Activated CD4-positive, alpha-beta memory T cell treated with anti-CD3 and anti-CD28 coated beads, Interleukin-2, amount 10 ng/mL, durations not matched to agents 7 days and 5 days (primary cell): ENCODE measurements at places on chromosomes 16 and 17.

GRCh38 chr17:34974179-34974578 is 6.1 kb upstream of the LIG3 start:
- DNase-seq = no peak

- no peak for DNase-seq
Measured at GRCh38 chr17:31537565-31538011, 146.1 kb downstream of the RAB11FIP4 start.

- DNase-seq = peak; percentile 88
Measured at GRCh38 chr16:89841275-89841674, 13.0 kb downstream of the SPIRE2 start.

GRCh38 chr17:61331178-61331577 is 68.5 kb upstream of the TBX2 start:
- no peak for DNase-seq

DNA sequence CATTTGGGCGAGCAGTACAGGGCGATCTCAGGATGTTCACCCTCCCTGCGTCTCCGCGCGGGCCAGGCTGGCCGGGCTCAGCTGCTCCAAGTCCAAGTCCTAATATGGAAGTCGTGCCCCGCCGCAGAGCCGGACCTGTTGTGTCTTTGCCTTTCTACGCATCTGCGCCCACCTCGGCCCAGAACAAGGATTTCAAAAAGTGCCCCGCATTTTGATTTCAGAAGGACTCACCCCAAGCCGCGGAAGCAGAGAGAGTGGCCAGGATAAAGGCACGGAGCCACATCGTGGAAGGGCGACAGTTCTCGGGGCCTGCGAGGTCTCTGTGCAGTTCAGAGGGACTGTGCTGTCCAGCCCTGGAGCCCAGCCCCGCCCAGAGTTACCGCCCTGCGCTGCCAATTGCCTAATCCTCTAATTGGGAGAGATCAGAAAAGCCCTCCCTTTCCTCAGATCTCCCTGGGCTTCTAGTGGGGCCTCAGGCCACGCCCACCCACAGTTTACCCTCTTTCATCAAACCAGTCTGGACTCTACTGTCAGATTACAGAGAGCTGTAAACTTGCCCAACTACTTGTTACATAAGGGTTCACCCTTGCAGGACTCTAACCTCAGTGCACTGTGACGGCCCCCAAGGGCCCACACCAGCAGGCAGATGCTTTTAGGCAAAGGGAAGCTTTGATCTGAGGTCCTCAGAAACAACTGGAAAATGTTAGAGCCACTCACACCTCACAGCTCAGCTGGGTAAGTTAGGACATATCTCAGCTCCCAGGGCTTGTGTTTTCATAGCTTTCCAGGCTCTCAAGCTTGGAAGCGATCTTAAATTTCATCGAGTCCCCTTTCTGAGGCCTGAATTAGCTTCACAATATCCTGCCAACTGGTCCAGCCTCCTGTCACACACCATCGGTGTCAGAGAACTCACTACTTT is at the start of gene CES1:
Gene CES1 (minus strand): TSS at position 324 of the 919 bp plus-strand sequence. CDS start 41 bp downstream, at position 283.
- DNase-seq = no peak

GRCh38 chr16:84849751-84850150 is 30.0 kb downstream of the CRISPLD2 start:
- DNase-seq = no peak

GRCh38 chr16:19523559-19524355 is at the start of gene CCP110:
CCP110 (plus strand) TSS chr16:19523942; CDS start chr16:19527882, 3,940 bp downstream.
- DNase-seq = peak; percentile 97

GRCh38 chr16:87095271-87095670 is 221.9 kb downstream of the C16orf95 start:
- no peak for DNase-seq

GRCh38 chr16:77133706-77134105 is 57.3 kb upstream of the MON1B start:
- no peak for DNase-seq

DNA sequence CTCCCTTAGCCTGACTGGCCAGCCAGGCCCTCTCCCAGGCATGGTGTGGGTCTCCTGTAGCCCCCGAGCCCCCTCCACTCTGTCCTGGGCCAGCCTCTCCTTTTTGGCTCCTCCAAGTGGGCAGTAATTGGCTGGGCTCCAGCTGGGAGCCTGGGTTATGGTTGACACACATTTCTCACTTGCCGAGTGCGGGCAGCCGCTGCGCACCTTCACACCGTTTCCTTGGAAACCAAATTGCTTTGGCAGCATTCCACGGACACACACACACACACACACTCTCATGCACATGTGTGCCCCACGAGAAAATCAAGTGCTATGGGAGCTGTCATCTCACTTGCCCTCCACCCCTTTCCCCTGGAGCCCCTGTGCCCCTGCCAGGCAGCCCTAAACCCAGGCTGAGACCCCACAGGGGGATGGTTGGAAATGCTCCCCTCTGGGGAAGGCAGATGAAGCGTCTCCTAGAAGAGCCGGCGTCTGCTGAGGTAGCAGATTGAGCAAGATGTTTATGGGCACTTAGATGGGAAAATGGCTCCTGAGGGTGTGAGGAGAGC is 402.7 kb upstream of the TNRC6C start:
- DNase-seq = no peak

GRCh38 chr17:58153671-58154070 is 5.5 kb downstream of the OR4D1 start:
- DNase-seq = no peak

DNA sequence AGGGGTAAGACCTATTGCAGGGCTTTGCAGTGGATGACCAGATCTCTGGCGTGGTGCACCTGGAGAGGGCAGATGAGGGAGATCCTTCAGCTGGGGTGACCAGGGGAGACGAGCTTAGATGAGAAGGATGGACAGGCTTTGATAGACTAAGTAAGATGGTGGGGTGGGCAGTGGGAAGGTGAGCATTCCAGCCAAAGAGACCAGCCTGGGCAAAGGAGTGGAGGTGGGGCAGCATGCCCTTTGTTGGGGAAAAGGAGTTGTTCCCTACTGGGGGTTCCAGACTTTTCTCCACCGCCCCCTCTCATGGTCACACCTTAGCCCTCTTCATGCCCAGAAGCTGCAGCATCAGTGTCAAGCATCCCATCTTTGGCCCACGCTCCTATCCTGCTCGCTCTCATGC is 27.6 kb downstream of the ANKRD40 start:
- no peak for DNase-seq

- no peak for DNase-seq
Measured at GRCh38 chr17:73226556-73227172, 33.8 kb downstream of the COG1 start.

DNA sequence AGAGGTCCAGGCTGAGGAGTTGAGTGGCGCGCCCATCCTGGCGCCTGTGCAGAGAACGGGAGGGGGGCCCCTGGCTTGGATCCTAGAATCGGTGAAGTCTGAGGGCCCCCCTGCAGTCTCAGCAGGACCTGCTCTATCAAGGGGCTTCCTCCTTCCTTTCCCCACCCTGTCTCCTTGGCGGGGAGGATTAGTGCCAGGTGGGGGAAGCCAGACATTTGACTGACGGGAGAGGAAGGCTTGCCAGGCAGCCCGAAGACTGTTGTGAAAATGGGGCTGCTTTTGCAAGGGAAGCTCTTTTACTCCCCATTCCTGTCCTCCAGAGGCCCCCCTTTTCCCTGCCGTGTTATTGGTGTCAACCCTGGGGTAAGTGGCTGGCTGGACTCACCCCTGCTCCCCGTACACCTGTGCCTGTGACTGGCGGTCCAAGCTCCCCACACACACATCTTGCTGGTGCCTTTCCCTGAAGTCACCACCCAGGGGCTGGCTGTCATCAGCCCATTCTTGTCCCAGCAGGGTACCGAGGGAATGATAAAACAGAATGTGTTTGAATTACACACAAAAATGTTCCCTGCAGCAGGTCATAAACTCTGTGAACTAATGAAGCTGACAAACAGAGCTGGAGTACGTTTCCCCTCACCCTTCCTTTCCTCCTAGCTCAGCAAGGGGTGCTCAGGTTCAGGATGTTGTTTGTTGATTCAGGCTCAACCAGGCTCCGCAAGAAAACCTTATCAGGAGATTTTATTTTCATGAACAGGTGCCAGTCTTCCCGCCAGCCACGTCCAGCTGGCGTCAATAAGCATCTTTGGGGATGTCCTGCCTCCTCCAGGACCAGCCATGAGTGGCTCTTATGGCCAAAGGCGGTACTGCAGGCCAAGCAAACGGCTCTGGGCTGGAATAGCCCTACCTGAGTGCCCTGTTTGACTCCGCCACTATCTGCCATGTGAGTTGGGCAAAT is 4.4 kb upstream of the ARMC7 start:
- peak; percentile 41 for DNase-seq

GRCh38 chr17:31693433-31694220 is 165.4 kb downstream of the COPRS start:
- no peak for DNase-seq

GRCh38 chr16:10870137-10870776 is 6.7 kb upstream of the CIITA start:
- peak; percentile 34 for DNase-seq

- no peak for DNase-seq
Measured at GRCh38 chr16:49116873-49117272, 164.8 kb downstream of the CBLN1 start.

GRCh38 chr16:81482329-81483063 is 37.9 kb downstream of the CMIP start:
- no peak for DNase-seq

DNA sequence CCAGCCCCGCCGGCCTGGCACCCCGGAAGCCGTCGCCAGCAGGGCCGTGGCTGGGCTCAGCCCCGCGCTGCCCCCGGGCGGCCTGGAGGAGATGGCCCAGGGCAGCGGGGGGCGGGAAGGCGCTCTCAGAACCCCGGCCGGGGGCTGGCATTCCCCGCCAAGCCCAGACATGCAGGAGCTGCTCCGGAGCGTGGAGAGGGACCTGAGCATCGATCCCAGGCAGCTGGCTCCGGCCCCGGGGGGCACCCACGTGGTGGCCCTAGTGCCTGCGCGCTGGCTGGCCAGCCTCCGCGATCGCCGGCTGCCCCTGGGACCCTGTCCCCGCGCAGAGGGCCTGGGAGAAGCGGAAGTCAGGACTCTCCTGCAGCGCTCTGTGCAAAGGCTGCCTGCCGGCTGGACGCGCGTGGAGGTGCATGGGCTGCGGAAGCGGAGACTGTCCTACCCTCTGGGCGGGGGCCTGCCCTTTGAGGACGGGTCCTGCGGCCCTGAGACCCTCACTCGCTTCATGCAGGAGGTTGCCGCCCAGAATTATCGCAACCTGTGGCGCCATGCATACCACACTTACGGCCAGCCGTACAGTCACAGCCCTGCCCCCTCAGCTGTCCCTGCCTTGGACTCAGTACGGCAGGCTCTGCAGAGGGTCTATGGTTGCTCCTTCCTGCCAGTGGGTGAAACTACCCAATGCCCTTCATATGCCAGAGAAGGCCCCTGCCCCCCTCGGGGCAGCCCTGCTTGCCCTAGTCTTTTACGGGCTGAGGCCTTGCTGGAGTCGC is 551 bp downstream of the WDR81 start:
- no peak for DNase-seq

DNA sequence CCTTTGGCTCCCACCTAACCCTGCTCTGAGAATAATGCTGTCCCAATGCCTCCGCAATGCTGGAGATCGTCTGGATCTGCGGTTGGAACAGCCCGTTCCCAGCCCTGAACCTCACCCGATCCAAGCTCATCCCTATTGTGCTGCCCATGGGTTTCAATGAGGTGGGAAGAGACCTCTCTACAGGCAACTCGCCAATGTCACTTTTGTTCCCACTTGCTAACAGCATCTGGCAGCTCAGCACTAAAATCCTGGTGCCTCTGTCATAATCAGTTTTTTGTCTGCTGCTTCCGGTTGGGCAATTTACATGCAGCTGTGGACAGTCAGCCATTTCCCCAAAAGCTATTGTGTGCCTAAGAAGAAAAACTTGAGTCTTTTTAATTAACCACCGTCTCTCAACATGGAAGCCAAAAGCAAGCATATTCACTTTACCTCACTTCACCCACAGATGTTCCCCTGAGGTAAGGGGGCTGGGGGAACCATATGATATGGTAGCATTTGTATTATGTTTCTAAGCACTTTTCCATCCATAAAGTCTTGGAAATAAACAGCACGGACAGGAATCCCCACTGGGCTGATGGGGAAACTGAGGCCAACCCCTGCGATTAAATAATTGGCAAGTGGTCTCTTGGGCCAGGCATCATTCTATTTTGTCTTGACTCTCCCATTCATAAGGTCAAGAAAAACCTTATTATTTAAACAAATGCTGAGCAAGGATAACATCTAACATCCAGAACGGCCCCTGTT is 159.2 kb upstream of the CDH5 start:
- DNase-seq = no peak

DNA sequence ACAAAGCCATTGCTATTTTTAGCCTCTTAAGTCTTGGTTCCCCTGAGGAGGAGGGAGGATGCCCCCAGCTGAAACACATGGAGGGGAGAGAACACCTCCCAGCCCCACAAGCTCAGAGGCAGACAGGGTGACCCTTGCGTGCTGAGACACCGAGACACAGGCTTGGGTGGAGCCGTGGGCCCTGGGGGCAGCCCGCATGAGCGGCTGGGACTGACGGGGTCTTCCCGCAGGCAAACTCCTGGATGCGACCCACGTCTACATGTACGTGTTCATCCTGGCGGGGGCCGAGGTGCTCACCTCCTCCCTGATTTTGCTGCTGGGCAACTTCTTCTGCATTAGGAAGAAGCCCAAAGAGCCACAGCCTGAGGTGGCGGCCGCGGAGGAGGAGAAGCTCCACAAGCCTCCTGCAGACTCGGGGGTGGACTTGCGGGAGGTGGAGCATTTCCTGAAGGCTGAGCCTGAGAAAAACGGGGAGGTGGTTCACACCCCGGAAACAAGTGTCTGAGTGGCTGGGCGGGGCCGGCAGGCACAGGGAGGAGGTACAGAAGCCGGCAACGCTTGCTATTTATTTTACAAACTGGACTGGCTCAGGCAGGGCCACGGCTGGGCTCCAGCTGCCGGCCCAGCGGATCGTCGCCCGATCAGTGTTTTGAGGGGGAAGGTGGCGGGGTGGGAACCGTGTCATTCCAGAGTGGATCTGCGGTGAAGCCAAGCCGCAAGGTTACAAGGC is 9.8 kb downstream of the SLC16A3 start:
- peak; percentile 85 for DNase-seq

GRCh38 chr16:10514369-10515055 is 65.9 kb downstream of the EMP2 start:
- peak; percentile 48 for DNase-seq

DNA sequence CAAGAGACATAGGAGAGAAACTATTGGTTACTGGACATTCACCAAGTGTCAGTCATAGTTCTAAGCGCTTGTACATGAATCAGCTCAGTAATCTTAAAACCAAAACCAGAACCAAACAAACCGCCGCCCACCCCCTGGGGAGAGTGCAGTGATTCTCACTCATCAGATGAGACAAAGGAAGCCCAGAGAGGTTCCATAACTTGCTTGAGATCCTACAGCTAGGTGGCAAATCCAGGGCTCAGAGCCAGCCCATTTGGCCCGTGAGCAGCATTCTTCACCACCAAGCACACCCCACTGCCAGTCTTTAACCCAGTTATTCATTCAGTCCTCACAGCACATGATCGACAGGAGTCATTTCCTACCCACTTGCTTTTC is 37.2 kb upstream of the RGS9 start:
- peak; percentile 80 for DNase-seq

- DNase-seq = no peak
Measured at GRCh38 chr16:57663917-57664661, 4.0 kb upstream of the ADGRG3 start.

- DNase-seq = no peak
Measured at GRCh38 chr17:72471296-72471695, 350.5 kb downstream of the SOX9 start.

GRCh38 chr16:67169011-67169451 is 1.3 kb upstream of the NOL3 start:
- DNase-seq = no peak

- DNase-seq = no peak
Measured at GRCh38 chr16:3727806-3728381, 10.6 kb upstream of the TRAP1 start.

- DNase-seq = no peak
Measured at GRCh38 chr16:46736695-46737094, 11.4 kb downstream of the MYLK3 start.

GRCh38 chr17:12664252-12664651 is 1.4 kb upstream of the MYOCD start:
- DNase-seq = no peak
